ENCODE measurements at places on chromosomes 4 and X. TPM values are rescaled to one million over a fixed set of nuclear protein-coding genes. Genes with fewer than 3 reads are reported as not detected.

The NMU gene
- not detected for total RNA-seq

The FAM9C gene
- total RNA-seq, result not detected

The H2BW2 gene
- not detected for total RNA-seq

The SH3RF1 gene
- total RNA-seq, result 28.3 TPM

The DMP1 gene
- not detected for total RNA-seq

The SUPT20HL1 gene
- not detected for total RNA-seq

Data from GM23248 (cell line).